ENCODE measurements at places on chromosomes 5 and 9.
A peak's percentile ranks its signal among the peaks of the same experiment; 100 is the strongest.

DNA sequence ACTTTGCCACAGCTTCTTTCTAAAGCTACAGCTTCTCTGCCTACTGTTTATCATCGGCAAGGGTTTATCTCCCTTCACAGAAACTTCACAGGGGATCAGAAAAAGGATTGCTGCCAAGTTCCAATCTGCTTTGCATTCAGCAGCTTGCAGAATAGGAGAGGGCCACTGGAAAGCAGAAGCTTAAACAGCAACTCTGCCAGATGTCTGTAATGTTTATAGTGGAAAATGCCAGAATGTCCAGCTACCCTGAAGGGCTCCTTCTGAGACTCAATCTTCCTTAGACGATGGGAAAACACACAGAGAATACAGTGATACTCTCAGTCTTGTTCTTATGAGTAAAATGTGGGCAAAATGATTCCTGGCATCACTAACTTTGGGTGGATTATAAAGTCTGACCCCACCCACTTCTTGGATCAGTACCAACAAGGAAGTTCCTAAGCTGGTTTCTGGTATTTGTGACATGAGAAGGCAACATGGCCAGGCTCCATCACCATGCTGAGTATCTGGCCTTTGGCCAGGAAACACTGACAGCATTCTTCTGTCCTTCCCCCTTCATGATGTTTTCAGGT is 19.0 kb downstream of the STOM start:
- DNase-seq, result peak; percentile 91

GRCh38 chr9:124457079-124457886 is 7.0 kb downstream of the ADGRD2 start:
- no peak for DNase-seq

GRCh38 chr9:16925426-16925825 is 55.0 kb upstream of the BNC2 start:
- DNase-seq, result peak; percentile 24

DNA sequence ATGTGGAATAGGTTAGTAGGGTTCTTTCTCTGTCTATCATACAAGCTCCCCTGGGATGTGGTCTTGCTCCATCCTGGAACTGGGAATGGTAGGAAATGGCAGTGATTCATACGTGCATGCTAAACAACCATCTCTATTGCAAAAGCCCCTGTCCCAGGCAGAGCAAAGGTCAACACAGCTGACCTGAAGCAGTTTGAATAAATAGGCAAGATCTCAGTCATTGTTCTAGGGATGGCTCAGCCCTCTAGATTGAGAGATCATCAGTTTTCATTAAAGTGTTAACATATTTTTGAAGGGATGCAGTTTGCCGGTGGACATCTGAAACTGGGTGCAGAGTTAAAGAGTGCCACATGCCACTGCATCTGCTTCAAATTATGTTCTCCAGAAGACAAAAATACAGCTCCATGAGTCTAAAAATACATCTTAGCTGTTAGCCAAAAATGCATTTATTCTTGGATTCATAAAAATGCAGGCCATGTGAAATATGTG is 224.1 kb downstream of the ESM1 start:
- peak; percentile 98 for DNase-seq

- peak; percentile 94 for DNase-seq
Observed at GRCh38 chr5:98483301-98483685, 290.2 kb upstream of the RGMB start.

- peak; percentile 56 for DNase-seq
Observed at GRCh38 chr5:13976867-13977830, 32.7 kb upstream of the DNAH5 start.

- no peak for DNase-seq
Observed at GRCh38 chr5:32261198-32261597, 51.5 kb downstream of the MTMR12 start.

DNA sequence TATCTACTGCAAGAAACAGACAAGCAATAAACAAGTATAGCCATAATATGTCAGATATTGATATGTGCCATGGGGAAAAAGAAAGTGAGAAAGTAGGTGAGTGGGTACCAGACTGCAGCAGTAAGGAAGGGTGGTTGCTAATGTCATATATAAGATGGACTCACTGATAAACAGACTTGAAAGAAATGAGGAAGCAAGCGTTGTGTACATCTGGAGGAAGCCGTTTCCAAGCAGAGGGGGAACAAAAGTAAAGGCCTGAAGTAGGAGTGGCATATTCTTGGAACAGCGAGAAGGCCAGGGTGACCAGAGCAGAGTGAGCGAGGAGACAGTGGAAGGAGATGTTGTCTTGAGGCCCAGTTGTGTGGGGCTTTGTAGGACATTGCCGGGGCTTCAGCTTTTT is 142.2 kb upstream of the MAP3K1 start:
- no peak for DNase-seq

GRCh38 chr5:89470658-89471057 is 587.7 kb upstream of the MEF2C start:
- no peak for DNase-seq

DNA sequence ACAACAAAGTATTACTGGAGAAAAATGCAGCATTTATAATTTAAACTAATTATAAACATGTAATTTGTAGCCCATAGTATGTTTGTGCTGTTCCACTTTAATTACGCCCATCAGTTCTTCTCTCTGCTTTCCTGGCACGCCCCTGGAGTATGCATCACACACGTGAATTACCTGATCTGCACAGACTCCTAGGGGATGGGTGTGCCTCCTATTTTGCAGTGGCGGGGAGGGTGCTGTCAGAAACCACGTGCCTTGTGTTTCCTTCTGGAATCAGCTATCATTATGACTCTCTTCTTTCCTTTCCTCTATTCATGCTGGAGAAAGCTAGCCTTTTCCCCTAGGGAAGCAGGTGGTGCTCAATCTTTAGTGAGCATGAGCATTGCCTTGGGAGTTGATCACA is 43.3 kb downstream of the RPS23 start:
- DNase-seq, result no peak

DNA sequence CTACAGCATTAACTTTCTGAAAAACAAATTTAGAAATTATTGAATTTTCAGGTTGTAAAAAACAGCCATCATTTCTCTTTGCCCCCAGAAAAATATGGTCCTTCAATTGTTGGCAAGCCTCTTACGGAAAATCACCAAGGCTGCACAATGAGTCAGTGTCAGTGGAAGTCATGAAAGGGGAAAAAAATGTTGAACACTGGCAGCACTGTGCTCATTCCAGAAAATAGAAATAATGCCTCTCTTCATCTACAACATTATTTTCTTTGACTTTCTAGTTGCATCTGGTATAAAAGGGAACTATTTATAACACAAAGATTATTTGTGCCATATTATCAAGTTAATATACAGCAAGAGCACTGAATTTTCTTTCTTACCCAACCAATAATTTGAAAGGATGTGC is 26.7 kb upstream of the STK32A start:
- no peak for DNase-seq

- no peak for DNase-seq
Observed at GRCh38 chr9:72424131-72424530, 59.1 kb upstream of the ZFAND5 start.

DNA sequence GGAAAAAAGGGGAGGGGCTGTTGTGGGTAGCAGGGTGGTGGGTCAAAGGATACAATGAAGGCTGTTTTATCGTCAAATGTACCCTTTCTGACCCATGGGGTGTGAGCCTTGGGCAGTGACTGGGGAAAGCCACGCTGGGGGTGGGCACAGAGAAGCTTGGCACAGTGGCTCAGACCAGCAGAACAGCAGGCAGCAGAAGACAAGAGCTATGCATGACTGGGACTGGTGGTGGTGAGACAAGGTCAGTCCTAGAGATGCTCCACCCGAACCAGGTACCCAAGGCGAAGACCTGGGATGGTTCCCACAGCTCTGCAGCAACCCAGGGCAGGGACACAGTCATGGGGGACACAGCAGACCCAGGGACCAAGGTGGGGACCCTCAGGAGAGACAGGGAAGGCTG is 38.3 kb downstream of the BICD2 start:
- no peak for DNase-seq

DNA sequence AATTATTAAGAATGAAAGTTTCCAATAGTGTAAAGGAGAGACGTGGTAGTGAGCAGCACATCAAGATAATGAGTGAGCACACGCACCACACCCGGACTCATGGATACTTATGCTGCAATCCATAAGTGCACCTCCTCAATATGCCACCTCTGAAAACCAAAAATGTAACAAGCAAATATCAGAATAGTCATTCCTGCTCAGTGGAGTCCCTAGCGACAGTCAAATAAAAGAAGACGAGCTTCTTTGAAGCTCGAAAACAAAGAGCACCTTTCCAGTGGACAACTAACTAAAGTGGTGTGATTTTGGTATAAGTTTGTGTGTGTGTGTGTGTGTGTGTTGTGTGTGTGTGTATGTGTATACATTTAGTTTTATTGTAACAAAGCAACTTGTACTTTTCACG is 241.3 kb downstream of the DEPDC1B start:
- no peak for DNase-seq

- DNase-seq, result no peak
Observed at GRCh38 chr5:31866166-31866565, 227.2 kb downstream of the PDZD2 start.

- DNase-seq, result peak; percentile 80
Observed at GRCh38 chr9:38339496-38339895, 53.0 kb upstream of the ALDH1B1 start.

DNA sequence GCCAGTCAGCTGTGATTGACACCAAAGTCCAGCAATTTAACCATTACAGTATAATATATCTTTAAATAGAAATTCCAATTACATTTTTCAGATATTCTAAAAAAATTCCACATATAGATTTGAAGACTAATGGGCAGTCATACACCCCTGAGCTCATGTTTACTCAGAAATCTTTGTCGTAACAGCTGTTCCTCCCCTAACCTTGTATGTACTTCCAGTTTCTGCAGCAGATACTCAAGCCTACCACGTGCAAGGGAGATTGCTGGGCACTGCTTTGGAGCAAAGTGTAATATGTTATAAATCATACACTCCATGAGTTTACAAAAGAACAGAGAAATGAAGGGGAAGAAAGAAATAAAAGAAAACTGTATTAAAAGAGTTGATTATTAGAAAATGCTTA is 241.2 kb downstream of the TRIM32 start:
- DNase-seq, result no peak

DNA sequence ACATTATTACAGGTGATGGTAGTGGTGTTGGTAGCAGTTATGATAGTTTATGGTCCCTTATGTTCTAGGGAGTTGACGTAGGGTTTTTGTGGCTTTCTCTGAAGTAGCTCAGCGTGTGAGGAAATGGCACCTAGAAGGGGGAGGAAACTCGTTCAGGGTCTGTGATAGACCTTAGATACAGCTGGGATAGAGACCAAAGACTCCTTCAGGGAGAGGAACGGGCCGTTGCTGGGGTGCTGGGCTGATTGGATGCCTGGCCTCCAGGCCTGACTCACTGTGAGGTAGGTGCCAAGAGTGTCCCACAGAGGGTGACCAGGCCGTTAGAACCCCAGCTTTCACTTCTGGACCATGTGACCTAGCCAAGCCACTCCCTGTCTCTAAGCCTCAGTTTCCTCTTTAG is 96.6 kb downstream of the DAB2IP start:
- no peak for DNase-seq

DNA sequence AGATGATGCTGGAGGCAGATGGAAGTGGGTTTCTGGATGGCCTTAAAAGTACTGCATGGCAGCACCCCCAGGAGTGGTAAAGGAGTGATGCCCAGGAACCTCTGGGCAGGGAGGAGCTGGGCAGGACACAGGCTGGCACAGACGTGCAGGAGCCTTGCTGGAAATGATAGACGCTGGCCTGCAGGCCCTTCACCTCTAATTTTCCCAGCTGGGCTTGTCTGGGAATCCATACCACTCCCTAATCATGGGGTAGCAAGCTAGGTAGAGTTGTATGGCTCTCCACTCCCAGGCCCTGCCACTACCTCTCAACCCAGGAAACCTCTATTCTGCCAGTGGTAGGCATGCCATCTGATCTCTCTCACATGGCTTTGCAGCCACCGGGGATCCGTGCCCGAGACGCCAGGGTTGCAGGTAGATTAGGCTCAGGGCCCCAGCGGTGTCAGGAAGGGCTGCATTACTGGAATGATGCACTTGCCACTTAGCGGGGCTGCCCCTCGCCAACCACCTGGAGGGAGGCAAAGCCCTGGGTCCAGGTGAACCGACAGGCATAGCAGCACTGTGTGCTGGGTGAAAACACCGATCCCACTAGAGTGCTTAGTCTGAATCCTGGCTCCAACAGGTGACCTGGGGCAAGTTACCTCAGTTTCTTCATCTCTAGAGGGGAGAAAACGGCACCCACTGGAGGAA is 79.6 kb upstream of the SLC25A51 start:
- DNase-seq, result no peak

DNA sequence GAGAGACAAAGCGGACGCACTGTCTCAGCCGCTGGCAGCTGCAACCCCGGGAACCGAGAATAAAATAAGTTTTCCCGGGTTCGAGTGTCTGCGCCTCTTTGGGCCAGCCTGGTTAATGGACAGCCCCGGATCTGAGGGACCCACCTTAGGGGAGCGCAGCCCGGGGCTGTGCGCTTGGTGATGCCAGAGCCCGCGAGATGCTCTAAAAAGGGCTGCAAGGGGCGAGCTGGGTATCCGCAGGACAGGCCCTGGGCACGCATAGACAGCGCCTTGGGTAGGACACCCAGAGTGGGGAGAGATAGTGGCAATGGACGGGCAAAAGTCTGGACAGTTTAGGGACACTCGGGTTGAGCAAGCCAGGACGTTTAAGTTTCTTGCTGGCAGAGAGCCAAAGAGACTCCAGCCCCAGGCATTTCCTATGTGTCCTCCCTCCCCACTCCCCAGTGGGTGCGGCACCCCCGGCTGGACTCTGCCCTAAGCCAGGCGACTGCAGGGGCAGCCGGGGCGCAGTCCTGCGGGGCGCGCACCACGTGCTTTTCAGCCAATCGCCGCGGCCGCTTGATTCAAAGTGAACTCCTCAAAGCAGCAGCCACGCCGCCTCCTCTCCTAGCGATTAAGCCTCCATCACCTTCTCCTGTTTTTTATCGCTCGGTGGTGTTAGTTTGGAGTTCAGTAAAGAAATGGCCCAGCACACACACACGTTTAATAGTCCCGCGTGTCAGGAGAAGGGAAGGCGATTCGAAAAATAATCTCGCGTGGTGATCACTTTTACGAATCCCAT is 616 bp upstream of the ENC1 start:
- DNase-seq, result peak; percentile 77

DNA sequence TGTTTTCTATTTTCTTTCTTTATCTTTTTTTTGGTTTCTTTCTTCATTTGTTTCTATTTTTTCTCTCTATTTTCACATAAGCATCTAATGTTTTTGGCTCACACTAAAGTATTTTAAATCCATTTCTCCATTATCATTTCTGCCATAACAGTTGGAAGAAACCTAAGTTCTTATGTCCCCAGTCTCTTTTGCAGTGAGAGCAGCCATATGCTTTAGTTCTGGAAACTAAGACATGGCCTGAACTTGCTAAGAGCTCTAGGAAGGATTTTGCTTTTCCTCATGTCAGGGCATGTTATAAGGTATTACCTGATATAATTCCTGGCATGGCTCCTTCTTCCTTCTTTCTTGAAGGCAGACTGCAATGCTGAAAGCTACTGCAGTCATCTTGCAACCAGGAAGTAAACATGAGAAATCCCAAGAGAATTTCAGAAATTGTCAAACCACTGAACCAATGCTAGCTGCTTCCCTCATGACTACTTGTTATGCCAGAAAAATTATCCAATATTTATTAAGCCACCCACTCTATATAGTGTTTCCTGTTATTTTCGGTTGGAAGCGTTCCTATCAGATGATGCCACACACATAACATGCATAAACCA is 171.1 kb downstream of the TAF11L14 start:
- peak; percentile 20 for DNase-seq
